ENCODE measurements at places on chromosomes 2 and 18.
A peak's percentile ranks its signal among the peaks of the same experiment; 100 is the strongest.

DNA sequence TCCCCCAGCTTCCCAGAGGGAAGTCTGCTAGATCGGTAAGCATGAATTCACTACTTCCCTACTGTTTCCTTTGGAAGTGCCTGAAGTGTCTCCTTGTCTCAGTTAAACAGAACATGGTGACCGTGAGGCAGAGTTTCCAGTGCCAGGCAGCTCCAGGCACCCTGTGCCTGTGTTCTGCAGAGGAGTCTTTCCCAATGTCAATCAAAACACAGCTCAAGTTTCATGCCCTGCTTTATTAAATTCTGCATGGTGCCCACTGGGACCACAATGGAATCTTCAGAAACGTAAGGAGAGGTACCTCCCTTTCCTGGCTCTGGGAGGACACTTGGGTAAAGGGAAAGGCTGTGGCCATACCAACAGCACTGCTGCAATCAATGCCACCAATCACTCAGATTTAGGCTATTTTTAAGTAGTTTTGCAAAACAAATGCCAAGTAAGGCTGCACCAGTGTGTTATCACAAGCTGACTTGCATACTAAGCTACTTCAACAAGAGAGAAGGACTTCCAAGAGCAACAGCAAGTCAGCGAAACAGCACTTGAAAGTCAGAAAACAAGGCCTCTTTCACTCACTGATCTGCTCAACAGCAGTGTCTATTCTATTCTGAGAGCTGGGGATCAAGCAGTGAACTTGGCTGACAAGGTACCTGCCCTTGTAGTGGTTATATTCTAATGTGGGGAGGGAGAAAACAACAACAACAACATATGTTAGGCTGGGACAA is 14.9 kb downstream of the LPIN2 start:
- no peak for DNase-seq

GRCh38 chr2:98347298-98348065 is 1.2 kb downstream of the CNGA3 start:
- DNase-seq: no peak

GRCh38 chr2:227472265-227473121 is 537 bp downstream of the AGFG1 start:
- DNase-seq: peak; percentile 17

- peak; percentile 56 for DNase-seq
Observed at GRCh38 chr18:616380-616995, 19.7 kb downstream of the CLUL1 start.

- DNase-seq: no peak
Observed at GRCh38 chr2:146584316-146584715, 1260.5 kb upstream of the ACVR2A start.

DNA sequence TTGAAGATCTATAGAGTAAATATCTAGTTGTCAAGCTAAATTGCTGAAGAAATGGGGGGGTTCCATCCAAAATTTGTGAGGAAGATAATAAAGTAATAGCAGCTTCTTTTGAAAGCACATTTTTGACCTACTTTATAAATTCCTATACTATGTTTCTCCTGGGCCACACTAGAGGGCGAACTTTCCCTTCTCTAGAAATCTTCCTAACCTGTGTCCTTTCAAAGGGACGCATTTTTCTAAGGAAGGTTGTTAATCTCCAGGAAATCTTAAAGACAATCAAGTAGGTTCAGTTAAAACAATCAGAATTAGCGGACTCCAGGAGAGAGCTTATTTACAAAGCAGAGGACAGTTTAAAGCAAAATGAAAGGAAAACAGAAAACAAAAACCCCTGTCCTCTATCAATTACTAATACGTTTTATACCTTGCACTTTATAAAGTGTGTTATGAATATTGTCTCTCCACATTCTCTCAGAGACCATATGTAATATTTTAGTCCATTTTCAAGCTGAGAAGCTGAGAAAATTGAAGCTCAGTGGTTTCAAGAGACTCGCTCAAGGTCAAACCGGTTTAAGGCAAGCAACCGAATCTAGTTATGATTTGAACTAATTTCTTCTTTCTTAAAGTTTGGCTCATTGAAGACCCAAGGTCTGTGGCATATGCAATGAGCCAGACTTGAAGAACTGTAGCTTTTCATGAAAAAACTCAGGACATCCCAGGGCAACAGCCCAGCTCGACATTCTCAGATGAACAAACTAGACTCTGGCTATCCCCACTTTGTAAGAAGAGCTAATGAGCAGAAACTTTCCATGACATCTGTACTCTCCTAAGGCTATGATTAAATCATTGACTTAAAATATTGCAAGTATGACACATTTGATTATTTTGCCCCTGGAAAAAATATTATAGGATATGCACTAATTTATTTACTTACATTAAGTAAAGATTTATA is 273.6 kb downstream of the PAX3 start:
- peak; percentile 40 for DNase-seq

- no peak for DNase-seq
Observed at GRCh38 chr18:48949606-48950535, 894 bp downstream of the SMAD7 start.

- DNase-seq: no peak
Observed at GRCh38 chr2:130286983-130287655, 55.6 kb upstream of the IMP4 start.

DNA sequence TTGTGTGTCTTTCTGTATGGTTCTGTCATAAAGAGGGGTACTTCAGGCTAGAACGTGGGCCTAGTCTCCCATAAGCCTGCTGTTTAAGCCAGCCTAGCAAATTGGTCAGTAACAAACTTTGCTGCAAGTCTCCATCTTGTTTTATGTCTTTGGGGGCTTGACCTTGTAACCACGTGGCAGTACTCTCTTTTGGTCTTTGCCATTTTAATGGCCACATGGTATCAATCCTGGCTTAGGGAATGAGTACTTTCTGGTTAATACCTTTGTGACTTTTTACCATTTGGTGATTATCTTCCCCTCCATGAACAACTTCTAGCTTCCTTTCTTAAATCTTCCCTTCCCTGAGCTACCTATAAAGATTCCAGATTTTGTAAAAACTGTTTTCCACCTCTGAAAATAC is 148.3 kb downstream of the GCA start:
- no peak for DNase-seq

DNA sequence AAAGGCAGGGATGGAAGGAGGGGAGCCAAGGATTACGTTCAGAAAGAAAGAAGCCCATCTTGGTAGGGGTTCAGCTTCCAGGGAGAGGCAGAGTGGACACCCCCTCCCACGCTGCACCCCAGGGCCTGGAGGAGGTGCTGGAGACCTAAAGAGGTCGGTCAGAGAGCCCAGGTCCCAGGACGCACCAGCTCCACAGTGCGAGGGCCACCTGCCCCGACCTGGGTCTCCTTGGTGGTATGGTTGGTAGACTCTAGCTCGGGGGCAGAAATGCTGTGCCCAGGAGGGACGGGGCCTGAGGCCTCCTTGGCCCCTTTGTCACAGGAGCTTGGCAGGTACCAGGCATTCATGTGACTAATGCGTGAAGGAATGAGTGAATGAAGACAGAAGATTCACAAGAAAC is 87.1 kb upstream of the RAB6C start:
- no peak for DNase-seq

GRCh38 chr2:5145801-5146200 is 546.4 kb upstream of the SOX11 start:
- no peak for DNase-seq

DNA sequence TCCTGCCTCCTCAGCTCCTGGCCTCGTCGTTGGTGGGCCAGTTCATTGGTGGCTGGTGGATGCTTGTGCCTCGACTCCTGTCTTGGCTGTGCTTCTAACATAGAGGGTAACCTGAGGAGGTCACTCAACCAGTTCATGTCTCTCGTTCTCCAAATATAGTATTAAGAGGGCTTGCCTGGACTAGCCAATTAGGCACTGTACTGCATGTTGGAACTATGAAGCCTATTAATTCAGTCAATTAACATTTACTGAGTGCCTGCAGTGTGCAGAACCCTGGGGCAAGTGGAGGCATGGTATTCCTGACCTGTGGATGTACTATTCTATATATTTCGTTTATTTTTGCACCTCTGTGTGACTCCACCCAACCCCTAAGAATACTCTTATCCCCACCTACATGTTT is 89.9 kb upstream of the PELI1 start:
- no peak for DNase-seq

All from fibroblast of skin of abdomen (primary cell).